Globus pallidus (tissue), 1 donor: ENCODE measurements at places on chromosomes 6 and 20.

- DNase-seq, result no peak
Measured at GRCh38 chr20:2314759-2315439, 19.1 kb downstream of the TGM3 start.

GRCh38 chr6:134814076-134814695 lies 135.7 kb downstream of the ALDH8A1 start:
- no peak for DNase-seq

DNA sequence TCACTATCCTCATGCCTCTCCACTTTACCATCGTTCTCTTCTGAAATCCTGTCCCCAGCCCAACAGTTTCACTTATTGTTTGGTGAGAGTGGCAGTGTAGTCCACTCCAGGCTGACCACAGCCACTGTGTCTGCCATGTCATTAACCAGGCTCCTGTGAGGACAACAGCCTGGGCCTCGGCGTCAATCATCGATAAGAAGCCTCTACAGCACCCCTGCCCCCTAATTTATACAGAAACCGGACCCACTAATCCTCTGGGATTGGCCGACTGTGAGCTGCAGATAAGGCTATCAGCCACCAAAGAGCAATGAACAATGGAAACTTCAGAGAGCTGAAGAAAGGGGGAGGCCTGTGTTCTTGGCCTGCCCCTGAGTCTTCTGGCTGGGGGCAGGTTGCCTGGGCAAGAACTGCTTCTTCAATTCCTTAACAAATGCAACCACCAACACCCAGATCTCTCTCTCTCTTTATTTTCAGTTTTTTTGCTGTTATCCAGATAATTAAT lies 3.4 kb downstream of the EGFL8 start:
- no peak for DNase-seq

- no peak for DNase-seq
Measured at GRCh38 chr6:112846681-112847080, 499.6 kb downstream of the RFPL4B start.

DNA sequence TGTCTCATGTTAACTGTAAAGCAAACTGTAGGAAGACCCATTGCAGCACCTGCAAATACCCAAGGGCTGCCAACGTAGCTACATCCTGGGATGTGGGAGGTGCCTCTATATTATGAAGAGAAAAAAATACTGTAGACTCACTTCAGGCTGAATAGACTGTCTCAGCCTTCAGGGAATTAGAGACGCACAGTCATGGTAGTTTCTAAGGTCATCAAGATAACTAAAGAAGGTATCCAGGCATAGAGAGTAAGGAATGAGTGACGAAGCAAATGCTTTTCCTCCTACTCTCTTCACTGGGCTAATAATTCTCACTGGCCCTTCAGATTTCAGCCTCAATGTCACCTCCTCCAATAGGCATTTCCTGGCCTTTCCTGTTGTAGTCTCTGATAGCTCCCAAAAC lies 121.6 kb upstream of the ECI2 start:
- no peak for DNase-seq

DNA sequence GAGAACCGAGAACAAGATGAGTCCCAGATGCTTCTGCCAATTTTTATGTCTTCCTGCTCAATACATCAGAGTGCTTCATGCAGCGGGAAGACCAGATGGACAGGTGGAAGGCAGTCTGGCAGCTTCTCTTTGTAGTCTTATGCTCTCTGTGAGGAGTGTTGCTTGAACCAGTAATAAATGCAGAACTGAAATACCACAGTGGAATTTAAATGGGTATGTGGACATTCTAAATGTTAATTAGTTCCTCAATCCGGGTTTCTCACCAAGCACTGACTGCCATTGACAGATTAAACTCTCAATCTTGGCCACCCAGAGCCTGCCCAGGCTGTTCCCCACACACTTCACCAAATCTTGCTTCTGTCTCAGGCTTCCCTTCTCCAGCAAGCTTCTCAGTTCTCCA lies 695.5 kb upstream of the CHD6 start:
- DNase-seq, result no peak

GRCh38 chr6:49966334-49966733 lies 2.4 kb upstream of the DEFB114 start:
- DNase-seq, result no peak

GRCh38 chr6:2168480-2168879 lies 76.9 kb downstream of the GMDS start:
- no peak for DNase-seq

GRCh38 chr20:56781108-56781739 lies 152.1 kb downstream of the TFAP2C start:
- no peak for DNase-seq

DNA sequence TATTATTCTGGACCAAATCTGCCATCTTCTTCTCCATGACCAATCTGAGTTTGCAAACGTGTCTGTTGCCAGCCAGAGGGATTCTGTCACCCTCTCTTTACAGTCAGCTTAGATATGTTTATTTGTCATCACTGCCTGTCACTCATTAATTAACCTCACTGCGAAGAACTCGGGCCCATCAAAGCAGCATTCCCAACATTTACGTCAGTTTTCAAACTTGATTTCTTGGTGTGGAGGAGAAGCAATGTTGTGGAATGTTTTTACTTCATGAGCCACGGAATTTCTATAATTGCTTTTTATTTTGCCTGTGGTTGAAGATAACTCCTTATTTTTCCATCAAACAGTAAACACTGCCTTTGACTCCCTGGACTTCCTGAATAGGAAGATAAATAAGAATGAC lies 91.8 kb upstream of the CNKSR3 start:
- no peak for DNase-seq

GRCh38 chr6:87628881-87629280 lies 38.9 kb downstream of the ORC3 start:
- DNase-seq, result no peak

DNA sequence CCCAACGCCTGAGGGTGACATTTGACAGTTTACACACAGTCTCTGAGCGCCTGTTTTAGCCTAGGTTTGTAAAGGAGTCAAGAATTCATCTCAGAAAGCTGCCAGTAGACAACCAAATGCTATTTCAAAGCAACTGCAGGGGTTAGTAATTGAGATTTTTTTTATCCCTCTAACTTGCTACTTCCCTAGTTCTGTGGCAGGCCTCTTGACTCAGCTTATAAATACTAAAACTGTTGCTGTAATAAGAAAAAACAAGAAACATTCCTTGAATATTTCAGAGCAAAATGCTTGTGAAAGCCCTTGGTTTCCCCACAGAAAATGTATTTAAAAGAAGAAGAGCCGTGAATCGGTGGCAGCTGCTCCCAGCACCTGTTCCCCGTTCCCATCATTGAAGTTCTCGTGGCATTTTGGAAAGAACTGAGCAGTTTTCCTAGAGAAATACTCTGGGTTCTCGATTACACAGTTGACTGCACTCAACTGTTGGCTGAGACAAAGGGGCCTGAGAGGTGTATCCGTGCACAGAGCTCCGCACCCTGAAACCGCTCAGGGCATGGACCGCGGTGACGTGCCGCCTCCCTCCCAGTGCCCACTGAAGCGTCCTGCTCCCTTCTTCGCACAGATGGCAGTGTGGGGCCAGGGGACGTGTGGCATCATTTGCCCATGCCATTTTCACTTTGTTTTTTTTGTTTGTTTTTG lies 20.9 kb downstream of the DLL1 start:
- no peak for DNase-seq

- peak; percentile 96 for DNase-seq
Measured at GRCh38 chr20:20076297-20077065, 24.1 kb downstream of the CFAP61 start.

GRCh38 chr6:155224618-155225017 lies 39.2 kb upstream of the CLDN20 start:
- DNase-seq, result no peak

DNA sequence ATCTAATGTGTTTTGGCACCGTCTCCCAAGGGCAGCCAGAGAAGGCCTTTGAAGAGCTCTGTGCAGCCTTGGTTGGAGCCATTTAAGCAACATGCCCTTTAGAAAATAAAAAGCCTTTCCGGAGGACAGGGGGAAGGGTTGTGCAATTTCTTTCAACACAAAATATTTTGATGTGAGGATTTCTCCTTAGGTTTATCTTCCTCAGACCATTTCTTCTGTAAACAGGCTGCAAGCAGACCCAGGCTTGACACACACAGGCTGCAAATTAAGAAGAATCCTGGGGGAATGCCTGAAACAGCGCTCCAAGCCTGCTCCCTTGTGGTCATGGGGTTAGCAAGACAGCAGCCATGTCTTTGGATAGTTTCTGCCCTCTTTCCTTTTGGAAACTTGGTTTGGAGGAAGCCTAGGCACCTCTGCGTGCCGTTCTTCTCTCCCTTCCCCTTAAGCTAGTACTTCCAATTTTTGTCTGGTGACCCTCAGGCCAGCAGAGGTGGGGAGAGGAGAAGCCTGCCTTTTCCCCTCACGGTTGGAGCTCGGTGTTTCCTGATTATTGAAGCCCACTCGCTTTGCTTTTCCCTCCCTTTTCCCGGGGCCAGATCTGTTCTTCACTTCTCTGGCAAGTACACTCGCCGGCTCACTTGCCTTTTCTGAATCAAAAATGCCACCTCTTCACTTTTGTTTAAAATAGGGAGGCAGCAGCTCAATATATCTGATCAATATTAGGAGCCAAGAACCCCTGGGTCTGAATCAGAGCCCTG lies 39.6 kb upstream of the NOX3 start:
- DNase-seq, result peak; percentile 10

GRCh38 chr6:9168669-9169068 lies 733.3 kb upstream of the SLC35B3 start:
- no peak for DNase-seq

DNA sequence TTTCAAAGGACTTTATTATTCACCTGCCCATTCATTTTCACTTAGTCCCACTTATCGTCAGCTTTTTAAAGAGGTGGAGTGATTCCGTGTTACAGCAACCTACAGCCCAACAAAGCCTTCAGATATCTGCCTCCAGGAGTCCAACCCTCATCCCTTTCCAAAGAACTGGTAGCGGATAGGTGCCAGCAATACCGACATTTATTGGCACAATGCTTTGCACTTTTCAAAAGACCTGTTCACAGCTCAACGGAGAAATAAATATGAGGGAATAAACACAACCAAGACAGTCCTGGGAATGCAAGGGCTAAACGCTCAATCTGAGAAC lies 819 bp upstream of the MTRF1L start:
- DNase-seq, result peak; percentile 10
